Stimulated activated CD8-positive, alpha-beta memory T cell treated with anti-CD3 and anti-CD28 coated beads, Interleukin-7, amount 100 ng/mL, for 1 hour (primary cell): ENCODE measurements at places on chromosomes 3 and 15.
A peak's percentile ranks its signal among the peaks of the same experiment; 100 is the strongest.

DNA sequence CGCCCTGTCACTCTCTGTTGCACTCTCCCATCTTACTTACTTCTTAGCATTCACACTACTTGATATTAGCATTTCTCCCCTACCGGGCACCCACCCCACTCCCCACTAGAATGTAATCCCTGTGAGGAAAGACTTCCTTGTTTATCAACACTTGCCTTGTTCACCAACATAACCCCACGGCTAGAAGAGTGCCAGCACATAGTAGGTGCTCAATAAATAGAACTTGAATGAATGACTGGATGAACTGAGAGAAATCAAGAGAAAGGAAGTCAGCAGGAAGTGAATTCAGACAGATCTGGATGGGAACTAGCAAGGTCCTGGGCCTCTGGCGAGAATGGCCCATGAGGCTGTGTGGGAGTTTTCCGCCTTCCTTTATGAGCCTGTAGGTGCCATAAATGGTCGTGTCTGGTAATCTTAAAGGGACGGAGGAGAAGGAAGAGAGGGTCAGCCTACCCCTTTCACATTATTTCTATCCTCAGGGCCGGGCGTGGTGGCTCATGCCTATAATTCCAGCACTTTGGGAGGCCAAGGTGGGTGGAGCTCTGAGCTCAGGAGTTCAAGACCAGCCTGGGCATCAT is 42.4 kb upstream of the HERC1 start:
- no peak for DNase-seq

GRCh38 chr15:92611995-92612745 is 43.4 kb downstream of the FAM174B start:
- no peak for DNase-seq

DNA sequence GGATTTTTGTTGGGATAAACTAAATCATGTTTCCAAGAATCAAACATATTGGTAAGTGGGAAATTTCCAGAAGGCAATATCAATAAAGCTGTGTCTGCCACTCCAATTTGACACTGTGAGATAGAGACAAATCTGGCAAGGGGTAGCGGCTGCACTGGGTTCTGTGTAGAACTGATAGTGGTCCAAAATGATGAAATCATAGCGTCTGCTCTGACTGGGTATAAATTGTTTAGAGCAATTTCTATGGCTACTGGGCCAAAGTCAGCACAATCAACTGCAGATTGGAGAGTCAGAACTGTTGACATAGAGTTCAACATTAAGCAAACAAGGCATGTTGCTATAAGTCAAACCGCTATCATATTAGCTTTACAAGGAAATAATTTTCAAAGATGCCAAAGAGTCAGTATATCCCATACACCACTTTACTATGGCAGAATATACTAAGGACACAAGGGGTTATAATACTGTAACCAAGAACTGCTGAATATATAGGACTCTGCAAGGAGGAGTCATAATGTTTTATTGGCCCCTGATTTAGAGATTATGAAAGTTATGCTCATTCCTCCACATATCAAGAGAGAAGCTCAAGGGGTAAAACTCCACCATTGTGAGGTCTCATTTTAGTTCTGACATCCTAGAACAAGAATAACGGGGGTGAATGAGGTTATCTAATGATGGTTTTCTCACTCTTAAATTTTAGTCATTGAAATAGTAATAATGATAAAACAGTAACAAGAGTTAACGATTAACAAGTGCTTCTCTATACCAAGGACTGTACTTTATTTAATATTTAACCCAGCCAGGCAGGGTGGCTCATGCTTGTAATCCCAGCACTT is 309.7 kb upstream of the GADL1 start:
- no peak for DNase-seq

GRCh38 chr15:79970624-79971434 is at the start of gene BCL2A1:
BCL2A1 (minus strand) TSS chr15:79971196; CDS start chr15:79971119, 77 bp downstream.
- DNase-seq, result peak; percentile 28

DNA sequence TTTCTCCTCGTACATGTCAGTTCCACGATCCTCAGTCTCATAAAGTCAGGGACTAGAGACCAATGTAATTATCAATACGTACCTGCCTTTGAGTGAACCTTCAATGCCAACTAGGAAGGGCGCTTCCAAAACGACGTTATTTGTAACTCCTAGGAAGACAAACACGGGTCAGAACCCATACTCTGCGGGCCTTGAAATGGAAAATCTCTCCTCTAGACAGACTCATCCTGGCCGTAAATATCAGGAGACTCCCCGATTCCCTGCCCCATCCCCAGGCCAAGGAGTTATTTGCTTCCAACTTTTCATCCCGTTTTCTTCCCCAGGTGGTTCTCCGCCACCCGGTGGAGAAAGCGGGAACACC is 578 bp downstream of the OIP5 start:
- DNase-seq, result no peak

DNA sequence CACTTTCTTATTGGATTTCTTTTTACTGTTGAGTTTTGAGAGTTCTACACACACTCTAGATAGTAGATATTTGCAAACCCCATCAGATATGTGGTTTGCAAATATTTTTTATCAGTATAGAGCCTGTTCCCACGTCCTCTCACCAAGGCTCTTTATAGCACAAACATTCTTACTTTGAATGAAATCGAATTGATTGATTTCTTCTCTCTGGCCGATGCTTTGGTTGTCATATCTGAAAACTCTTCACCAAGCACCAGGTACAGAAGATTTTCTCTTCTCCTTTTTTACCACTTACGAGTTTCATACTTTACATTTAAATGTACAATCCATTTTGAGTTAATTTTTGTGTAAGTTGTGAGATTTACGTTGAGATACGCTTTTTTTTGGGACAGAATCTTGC is 163.4 kb downstream of the PTPRG start:
- DNase-seq, result no peak

DNA sequence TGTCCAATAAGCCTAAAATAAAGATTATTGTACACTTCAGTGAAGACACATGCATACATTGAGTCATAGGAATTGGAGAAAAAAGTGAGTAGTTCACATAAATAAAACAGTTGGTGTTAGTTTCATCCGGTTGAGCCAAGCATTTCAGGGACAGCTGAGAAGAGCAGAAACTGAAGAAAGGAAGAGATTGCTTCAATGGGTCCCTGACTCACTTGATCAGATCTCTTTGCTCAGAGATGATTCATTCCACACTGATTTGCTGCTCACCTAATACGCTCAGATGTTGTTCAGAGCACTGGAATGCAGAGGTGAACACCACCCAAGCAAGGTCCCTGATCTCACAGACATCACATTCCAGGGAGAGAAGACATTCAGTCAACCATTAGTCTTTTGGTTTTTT is 93.7 kb downstream of the RAD18 start:
- no peak for DNase-seq

GRCh38 chr15:25933456-25934158 is 70.5 kb upstream of the ATP10A start:
- peak; percentile 32 for DNase-seq

- no peak for DNase-seq
Observed at GRCh38 chr15:63923993-63924950, 90.5 kb upstream of the HERC1 start.

GRCh38 chr3:174462916-174463315 is 396.2 kb upstream of the NAALADL2 start:
- no peak for DNase-seq

GRCh38 chr15:94352636-94353487 is 121.5 kb downstream of the MCTP2 start:
- no peak for DNase-seq

DNA sequence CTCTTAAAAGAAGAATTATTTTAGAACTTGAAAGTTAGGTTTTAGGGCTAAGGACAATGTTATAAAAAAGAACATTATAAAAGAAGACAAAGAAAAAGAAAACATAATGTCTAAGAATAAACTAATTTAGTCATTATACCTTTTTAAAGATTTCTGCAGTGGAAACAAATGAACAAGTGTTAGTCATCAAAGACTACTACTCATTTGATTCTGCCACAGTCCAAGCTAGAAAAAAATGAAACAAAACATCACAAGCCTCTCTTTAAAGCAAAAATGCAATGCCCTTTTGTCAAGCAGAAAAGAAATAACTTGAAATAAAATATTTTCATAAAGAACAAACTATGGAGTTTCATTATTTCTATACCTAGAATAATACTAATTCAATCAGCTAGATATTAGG is 102.0 kb downstream of the TBC1D5 start:
- DNase-seq, result no peak

- DNase-seq, result no peak
Observed at GRCh38 chr3:111913163-111913763, 54.2 kb downstream of the PHLDB2 start.

GRCh38 chr15:65920121-65920520 is 50.8 kb downstream of the RAB11A start:
- no peak for DNase-seq

DNA sequence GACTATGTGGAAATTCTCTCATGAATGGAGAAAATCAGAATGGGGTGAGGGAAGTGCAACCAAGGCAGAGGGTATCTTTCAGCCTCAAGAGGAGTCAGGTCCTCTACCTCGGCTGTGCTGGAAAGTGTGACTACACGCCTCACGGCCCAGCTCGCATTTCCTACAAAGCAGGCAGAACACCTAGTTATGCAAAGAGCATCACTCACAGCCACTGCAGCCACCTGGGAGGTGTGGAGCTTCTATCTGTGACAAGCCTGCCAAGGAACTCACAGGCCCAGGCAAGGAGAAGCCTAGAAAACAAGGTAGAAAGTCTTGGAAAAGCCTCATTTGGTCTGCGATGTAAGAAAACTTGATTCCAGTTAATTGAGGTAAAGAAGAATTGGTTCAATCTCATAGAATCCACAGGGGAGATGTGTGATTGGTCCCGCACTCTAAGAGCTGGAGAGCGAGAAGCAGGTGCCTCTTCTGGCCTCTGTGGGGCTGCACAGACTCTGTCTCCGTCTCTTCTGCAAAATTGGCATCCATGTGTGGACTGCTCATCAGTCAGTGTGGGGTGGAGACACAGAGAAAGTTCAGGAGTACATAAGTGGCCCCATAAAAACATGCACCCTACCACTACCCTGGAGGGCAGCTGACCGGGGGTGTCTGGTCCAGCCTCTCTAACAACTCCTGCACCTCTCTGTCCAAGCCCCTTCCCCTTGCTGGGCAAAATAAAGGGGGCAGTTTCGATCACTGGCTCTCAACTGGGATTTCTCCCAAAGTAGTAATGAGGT is 76.8 kb downstream of the TAMM41 start:
- DNase-seq, result no peak

- DNase-seq, result no peak
Observed at GRCh38 chr15:48898446-48898845, 20.5 kb downstream of the EID1 start.

- no peak for DNase-seq
Observed at GRCh38 chr15:23877502-23878412, 190.7 kb upstream of the NDN start.

DNA sequence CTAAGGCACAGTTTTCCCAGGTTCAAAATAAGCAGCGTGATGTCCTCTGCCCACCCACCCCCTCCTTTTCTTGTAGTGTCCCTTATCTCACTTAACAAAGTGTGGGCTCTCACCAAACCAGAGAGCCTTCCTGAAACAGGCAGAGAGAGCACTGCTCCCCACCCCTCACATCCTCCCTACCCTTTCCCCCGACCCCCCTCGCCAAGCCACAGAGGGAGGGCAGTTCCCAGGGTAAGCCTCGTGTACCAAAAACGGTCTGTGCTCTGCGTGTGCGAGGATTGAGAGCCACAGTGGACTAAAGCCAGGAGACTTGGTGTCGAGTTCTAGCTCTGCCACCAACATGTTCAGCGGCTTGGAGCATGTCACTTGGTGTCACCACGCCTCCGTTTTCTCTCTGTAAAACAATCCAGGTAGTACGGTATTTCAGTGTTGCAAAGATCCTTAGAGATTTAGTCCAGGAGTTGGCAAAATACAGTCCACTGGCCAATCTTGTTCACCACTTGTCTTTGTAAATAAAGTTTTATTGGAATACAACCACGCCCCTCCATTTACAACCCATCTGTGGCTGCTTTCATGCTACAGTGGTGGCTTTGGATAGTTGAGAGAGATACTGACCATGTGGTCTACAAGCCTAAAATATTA is 249.9 kb downstream of the OPA1 start:
- no peak for DNase-seq

GRCh38 chr3:98563661-98564281 is 29.6 kb downstream of the CPOX start:
- no peak for DNase-seq

DNA sequence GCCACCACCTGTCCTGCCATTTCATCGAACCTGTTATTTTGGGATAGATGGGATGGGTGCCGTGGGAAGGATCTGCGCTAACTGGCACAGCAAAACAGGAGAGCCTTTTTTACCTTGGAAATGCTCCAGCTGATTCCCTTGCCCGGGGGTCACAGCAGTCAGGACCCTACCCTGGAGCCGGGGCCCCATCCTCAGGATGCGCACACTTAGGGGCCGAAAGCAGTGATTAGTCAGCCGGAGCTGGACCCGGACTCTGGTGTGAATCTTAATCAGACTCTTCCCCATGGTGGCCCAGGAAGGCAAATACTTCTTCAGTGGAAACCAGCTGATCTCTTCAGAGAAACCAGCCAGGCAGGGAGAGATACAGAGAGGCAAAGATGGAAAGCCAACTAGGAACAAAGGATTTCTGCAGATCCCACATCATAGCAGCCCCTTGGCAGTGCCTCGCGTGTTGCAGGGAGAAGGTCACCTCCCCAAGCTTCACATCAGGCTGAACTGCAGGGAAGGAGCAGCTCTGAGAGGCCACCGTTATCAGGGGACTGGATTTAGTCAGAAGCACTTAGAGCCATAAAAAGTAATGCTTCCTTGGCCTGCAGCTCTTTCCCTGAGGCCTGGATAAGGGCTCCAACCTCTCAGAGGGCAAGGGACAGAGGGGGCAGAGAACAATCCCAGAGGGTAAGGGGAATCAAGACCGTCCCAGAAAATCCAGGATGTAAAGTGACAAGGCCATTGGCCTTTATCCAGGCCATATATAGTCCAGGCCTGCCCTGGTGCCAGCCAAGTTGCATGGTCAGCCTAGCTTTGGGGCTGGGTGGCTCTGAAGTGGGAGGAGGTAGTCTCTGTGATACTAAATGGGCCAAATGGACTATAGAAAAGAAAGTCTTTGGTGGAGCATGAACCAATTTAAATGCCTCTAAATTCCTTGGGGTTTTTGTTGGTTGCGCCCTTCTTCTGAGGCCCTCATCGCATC is 52.9 kb downstream of the WDR76 start:
- no peak for DNase-seq
